GM12878 (cell line): ENCODE measurements at places on chromosomes 5 and 9. TPM values are rescaled to one million over a fixed set of nuclear protein-coding genes. Genes with fewer than 3 reads are reported as not detected.

The SDHA gene
- 193 and 197 TPM in 2 replicates for polyA plus RNA-seq

The ZFP37 gene
- 0.99 and 1.6 TPM in 2 replicates for polyA plus RNA-seq

The CAMK4 gene
- polyA plus RNA-seq = 31.4 and 40.4 TPM in 2 replicates

The PCDHGB1 gene
- polyA plus RNA-seq = 0.08 TPM in 1 of 2 replicates, not detected in the other

The TAF1L gene
- not detected in 2 replicates for polyA plus RNA-seq

The SPAAR gene
- polyA plus RNA-seq = not detected in 2 replicates

DNA sequence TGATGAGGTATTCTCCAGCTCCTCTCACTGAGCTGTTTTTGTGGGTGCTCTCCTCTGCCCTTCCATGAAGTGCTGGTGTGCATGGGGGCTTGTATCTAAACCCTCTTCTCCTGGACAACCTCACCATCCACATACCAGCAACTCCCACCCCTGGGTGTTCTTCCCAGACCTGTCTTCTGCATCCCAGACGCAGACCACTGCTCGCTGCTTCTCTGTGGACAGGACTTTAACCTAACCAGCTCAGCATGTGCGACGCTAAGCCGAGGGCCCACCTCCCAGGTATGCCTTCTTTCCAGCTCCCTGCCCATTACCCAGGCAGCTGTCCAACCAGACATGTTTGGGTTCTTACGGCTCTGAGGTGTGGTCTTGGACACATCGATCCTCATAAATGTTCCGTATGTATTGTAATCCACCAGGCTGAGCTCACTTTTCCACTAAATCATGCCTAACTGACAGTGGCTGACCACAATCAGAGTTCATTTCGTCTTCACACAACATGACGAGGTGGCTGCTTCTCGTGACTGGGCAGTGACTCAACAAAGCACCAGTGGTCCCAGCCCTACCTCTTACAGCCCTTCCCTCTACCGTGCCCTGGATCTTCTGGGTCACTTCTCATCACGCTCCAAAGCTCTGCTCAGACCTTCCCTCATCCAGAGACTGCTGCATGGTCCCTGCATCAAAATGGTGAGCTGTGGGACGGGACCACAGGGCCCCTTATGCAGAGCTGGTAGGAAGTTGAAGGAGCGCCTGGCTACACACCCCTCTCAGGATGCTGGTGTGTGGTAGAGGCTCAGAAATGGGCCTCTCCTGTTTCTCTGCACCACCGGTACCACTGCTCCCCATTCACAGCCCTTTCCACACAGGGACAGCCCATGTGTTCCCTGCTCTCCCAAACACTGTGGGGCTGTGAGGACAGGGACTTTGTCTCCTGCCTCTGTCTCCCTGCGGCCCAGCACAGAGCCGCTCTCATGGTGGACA, 9.6 kb upstream of the PTGES2 start:
- no peaks in the 10 kb centered on the region for H3K4me1 ChIP-seq
- no peak overlapping the region for H3K4me3 ChIP-seq
- no peak overlapping the region for H3K27ac ChIP-seq
- DNase-seq = no peak
- no peaks in the 10 kb centered on the region for H3K36me3 ChIP-seq

GRCh38 chr9:13444245-13445102, 165.0 kb upstream of the MPDZ start:
- H3K27ac ChIP-seq = no peak overlapping the region
- no peak overlapping the region for H3K4me3 ChIP-seq
- H3K36me3 ChIP-seq = no peaks in the 10 kb centered on the region
- H3K4me1 ChIP-seq = no peaks in the 10 kb centered on the region

- no peaks in the 10 kb centered on the region for H3K27me3 ChIP-seq
- H3K36me3 ChIP-seq = no peaks in the 10 kb centered on the region
- no peak overlapping the region for H3K4me3 ChIP-seq
- H3K4me1 ChIP-seq = no peaks in the 10 kb centered on the region
- no peak for DNase-seq
- no peak overlapping the region for H3K27ac ChIP-seq
These were observed 235.2 kb upstream of the SLC24A2 start for GRCh38 chr9:20023961-20024571.

DNA sequence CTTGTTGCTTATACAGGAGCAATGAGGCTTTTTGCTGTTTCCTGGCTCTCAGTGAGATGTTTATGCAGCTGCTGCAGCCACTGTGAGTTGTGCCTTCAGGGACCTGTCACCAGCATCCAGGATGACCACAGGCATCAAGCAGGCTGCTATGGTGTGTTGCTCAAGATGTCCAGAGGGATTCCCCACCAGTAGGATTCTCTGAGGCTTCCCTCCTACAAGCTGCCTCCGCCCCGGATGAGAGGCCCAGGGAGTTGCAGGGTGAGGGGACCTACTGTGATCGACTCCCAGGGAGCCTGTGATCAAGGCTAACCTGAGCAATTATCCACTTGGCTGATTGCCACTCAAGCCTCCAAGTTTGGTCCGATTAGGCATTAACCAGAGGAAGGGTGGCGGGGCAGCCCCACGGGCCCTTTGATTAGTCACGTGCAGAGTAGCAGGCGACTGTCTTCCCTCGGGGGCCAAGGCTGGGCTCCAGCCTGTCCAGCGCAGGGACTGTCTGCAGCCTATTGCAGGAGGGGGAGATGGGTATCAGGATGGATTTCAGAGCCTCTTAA, 1.8 kb upstream of the FAT2 start:
- H3K27me3 ChIP-seq = peaks cover 1% of the 10 kb centered on the region; the same call in 1 of the 2 replicates
- no peak for DNase-seq
- no peak overlapping the region for H3K4me3 ChIP-seq
- H3K27ac ChIP-seq = no peak overlapping the region

DNA sequence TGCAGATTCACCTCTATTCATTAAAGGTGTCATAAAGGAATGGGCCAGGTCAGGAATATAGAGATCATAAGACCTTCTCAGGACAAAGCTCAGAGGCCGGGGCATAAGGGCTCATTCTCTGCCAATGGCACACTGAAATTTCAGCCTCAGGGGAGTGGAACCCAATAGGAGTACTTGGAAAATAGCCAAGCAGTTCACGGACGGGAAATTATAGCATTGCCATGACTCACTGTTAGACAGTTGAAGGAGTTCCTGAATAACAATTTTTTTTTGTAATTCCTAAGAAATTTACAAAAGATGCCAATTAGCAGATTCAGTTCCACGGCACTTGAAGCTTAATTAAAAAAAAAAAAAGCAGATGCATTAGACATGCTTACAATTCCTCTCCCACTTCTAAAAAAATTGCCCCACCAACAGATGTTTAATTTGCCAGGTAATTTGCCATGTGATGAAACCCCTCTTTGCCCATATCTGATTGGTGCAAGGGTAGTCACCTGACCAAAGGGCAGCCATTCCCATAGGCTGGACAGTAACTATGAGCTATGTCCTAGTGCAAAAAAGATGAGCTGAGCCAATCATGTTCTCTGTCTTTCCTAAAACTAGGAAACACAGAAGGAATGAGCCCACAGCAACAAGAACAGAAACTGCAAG, 58.6 kb downstream of the PTCD2 start:
- no peak overlapping the region for H3K27ac ChIP-seq
- no peak overlapping the region for H3K4me3 ChIP-seq
- peaks cover 9% of the 10 kb centered on the region for H3K4me1 ChIP-seq
- no peaks in the 10 kb centered on the region for H3K27me3 ChIP-seq
- no peak for DNase-seq

DNA sequence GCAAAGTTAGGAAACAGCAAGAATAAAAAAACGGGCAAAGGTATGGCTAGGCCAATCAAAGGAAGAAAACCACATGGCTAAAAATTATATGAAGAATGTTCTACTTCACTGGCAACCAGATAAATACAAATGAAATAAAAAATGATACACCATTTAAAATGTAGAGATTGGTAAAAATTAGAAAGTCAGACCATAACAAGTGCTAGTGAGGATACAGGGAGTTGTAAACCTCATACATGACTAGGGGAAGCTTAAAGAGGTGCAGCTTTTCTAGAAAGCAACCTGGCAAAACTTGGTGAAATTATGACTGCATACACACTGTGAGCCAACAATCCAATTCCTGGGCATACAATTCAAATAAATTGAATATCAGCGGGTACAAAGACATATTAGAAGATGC, 119.0 kb upstream of the LIFR start:
- H3K36me3 ChIP-seq = no peaks in the 10 kb centered on the region
- H3K27ac ChIP-seq = no peak overlapping the region
- DNase-seq = no peak
- no peaks in the 10 kb centered on the region for H3K27me3 ChIP-seq
- H3K4me1 ChIP-seq = no peaks in the 10 kb centered on the region

- no peaks in the 10 kb centered on the region; the same call in 1 of the 2 replicates for H3K36me3 ChIP-seq
- peak overlapping the region; percentile 98; the same call in 1 of the 2 replicates for H3K27ac ChIP-seq
- H3K4me3 ChIP-seq = peak overlapping the region; percentile 93
- H3K27me3 ChIP-seq = no peaks in the 10 kb centered on the region
- DNase-seq = no peak
These were observed 1.6 kb downstream of the GTF3C4 start for GRCh38 chr9:132671620-132672412.

DNA sequence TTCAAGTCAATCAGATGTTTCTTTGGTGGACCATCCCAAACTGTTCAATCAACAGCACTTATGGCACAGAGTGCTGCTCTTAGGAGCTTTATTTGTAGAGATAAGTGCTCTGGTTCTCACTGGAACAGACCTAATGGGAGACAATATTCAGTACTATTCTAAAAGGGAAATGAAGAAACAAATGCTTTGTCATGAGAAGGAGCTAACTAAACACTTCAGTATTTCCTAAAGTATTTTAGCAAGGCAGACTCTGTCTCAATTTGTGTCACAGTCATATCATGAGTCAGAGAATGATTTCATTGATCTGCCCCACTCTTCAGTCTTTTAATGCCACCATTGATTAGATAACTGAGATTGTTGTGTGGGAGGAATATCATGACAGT, 175.3 kb downstream of the SLF1 start:
- peak overlapping the region; percentile 74 for H3K27ac ChIP-seq
- no peaks in the 10 kb centered on the region for H3K36me3 ChIP-seq
- H3K27me3 ChIP-seq = no peaks in the 10 kb centered on the region
- no peak for DNase-seq

- H3K4me1 ChIP-seq = peaks cover 10% of the 10 kb centered on the region; the same call in 1 of the 2 replicates
- no peak for DNase-seq
- no peak overlapping the region for H3K4me3 ChIP-seq
- no peaks in the 10 kb centered on the region for H3K27me3 ChIP-seq
- no peak overlapping the region for H3K27ac ChIP-seq
- no peaks in the 10 kb centered on the region for H3K36me3 ChIP-seq
These were observed 188.0 kb downstream of the TARS1 start for GRCh38 chr5:33628796-33629195.

DNA sequence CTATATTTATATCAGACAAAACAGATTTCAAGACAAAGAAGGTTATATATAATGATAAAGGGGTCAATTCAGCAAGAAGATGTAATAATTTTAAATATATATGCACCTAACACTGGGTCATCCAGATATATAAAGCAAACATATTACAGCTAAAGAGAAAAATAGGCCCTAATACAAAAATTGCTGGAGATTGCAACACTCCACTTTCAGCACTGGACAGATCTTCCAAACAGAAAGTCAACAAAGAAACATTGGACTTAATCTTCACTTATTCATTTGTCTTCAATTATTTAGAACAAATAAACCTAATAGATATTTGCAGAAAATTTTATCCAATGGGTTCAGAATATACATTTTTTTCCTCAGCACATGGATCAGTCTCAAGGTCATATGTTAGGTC, 45.8 kb downstream of the MEIKIN start:
- no peak overlapping the region for H3K27ac ChIP-seq
- H3K36me3 ChIP-seq = no peaks in the 10 kb centered on the region
- H3K4me1 ChIP-seq = no peaks in the 10 kb centered on the region

GRCh38 chr9:32837551-32838058, 54.3 kb downstream of the TMEM215 start:
- H3K4me1 ChIP-seq = no peaks in the 10 kb centered on the region
- no peak for DNase-seq
- no peak overlapping the region for H3K27ac ChIP-seq
- no peak overlapping the region for H3K4me3 ChIP-seq

GRCh38 chr9:78103971-78104433, 72.4 kb upstream of the GNAQ start:
- H3K4me3 ChIP-seq = no peak overlapping the region
- H3K27ac ChIP-seq = no peak overlapping the region
- no peak for DNase-seq

DNA sequence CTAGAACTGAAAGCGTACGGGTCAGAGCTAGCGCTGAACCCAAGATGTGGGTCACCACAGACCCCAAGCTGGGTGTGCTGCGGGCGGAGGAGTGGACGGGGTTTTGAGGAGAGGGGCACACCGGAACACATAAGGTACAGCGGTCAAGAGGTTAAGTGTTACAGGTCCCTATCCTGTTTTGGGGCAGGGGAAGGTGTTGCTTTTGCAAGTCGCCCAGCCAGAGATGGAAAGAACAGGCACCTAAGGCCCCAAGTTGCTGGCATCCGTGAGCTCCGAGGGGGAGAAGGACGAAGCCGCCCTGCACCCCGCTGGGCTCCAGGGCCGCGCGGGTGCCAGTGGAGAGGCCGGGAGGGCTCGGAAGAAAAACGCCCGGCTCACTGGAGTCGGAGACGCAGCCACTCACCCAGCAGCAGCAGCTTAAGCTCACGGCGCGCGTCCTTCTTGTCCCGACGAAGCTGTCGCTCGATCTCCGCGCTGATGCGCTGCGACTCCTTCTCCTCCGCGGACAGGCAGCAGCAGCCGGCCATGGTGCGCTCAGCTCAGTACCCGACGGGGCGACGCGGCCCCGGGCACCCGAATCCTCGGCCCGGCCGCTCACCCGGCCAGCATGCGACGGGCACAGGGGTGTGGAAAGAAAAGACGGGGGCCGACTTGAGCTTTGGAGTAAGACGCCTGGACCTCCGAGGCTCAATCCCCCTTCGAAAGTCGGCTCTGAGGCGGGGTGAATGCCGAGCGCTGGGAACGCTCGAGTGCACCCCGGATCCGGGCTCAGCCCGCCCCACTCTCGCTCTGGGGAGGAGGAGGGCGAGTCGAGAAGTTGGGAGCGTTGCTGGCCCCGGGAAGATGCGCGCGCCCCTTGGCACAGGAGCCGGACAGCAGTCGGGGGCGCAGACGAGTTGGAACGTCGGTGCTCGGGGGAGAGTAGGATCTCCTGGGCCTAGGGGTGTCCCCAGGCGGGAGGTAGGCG, 572 bp downstream of the GNA14 start:
- no peak for DNase-seq
- H3K27me3 ChIP-seq = peaks cover 3% of the 10 kb centered on the region; the same call in 1 of the 2 replicates
- no peak overlapping the region for H3K27ac ChIP-seq
- H3K4me3 ChIP-seq = no peak overlapping the region

DNA sequence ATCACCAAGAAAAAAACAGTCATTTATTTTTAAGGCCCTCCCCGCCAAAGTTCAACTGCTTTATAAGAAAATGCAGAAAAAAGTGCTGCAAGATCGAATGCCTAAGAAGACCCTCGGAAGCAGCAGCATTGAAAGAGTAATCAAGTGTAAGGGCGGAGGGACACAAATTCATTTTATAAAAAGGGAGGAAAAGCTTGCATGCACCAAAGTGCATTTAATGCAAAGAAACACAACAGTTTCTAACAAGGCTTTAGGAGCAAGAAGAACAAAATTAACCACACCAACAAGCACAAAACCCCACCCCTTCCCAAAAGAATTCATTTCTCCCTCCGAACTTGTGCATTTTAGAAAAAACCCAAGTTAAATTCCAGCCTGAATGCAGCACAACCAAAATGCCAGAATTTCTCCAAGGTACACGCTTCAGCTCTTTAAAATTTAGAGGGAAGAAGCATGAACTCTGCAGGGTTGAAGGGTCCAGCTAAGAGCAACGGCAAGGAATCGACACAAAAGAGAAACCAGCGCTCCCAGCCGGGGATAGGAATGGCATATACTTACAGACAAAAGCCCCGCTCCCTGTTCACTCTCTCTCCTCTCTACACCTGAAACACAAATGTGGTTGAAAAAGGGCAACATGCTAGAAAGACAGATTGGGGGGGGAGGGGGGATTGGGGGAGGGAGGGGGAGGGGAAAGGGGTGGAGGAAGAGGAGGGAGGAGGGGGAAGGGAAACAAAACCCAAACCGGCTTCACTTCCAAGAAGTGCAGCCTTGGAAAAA, at the start of gene NREP:
Gene NREP (minus strand): TSS at position 614 of the 774 bp plus-strand sequence. CDS start 1,422 bp downstream, outside the sequence.
- H3K36me3 ChIP-seq = no peaks in the 10 kb centered on the region
- DNase-seq = peak; percentile 57
- H3K27ac ChIP-seq = peak within 1 kb of the TSS; percentile 88
- peak within 1 kb of the TSS; percentile 89 for H3K4me3 ChIP-seq
